M059J (cell line): ENCODE measurements at places on chromosomes 5 and 9. TPM values are rescaled to one million over a fixed set of nuclear protein-coding genes. Genes with fewer than 3 reads are reported as not detected.

DNA sequence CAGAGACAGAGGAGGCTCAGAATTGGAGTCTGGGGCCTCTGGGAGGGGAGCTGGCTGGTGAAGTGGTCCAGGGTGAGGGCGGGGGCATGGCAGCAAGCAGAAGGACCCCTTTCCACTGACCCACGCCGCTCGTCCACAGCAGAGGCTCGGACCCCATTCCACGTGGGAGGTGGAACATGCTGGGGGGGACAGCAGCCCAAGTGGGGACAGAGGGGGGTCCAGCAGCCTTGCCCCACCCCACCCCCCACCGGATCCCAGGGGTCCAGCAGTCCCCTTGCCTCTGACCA is 25.4 kb upstream of the NKD2 start:
- DNase-seq = no peak

Gene FOXI1
- not detected in 2 replicates for total RNA-seq

- DNase-seq = no peak
Measured at GRCh38 chr9:129352146-129352865, 174.2 kb upstream of the IER5L start.

Gene ANKRD34B
- not detected in 2 replicates for total RNA-seq

GRCh38 chr9:121765021-121765950 is 113.9 kb downstream of the DAB2IP start:
- peak; percentile 82 for DNase-seq

DNA sequence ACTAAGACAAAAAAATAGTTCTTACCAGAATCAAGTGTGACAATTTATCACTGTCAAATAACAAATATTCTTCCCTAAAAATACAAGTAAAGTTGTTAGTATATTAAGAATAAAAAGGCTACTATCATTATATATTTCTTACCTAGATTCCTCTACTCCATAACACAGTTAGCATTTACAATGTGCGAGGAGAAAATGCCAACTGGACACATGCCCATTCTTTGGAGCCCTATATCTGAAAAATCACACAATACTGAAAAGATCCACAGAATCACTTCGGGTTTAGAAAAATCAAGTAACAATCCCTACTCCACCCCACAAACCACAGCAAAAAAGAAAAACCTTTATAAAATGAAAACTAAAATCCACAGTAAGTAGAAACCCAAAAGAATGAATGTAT is 70.9 kb downstream of the PKD2L2 start:
- no peak for DNase-seq

- no peak for DNase-seq
Measured at GRCh38 chr9:120960001-120960400, 33.4 kb upstream of the TRAF1 start.
